ENCODE measurements at places on chromosomes 6 and 20.

DNA sequence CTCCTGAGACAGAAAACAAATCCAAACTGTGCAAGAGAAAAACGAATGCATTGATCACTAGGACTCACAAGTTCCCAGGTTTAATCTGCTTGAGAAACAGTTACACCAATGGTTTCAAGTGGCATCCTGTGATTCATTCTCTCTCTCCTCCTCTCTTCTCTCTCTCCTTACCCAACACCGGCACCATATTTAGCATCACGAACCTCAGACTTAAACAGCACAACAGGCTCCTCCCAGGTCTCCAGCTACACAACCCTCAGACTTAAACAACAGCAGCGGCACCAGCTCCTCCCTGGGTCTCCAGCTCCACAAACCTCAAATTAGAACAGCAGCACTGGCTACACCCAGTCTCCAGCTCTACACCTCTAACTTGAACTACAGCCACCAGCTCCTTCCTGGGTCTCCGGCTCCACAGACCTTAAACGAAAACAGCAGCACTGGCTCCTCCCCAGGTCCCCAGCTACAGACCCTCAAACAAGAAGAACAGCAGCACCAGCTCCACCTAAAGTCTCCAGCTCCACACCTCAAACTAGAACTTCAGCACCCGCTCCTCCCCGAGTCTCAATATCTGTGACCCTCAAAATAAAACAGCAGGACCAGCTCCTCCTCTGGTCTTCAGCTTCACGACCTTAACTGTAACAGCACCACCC, 355.9 kb downstream of the PREX1 start:
- no peak for DNase-seq

DNA sequence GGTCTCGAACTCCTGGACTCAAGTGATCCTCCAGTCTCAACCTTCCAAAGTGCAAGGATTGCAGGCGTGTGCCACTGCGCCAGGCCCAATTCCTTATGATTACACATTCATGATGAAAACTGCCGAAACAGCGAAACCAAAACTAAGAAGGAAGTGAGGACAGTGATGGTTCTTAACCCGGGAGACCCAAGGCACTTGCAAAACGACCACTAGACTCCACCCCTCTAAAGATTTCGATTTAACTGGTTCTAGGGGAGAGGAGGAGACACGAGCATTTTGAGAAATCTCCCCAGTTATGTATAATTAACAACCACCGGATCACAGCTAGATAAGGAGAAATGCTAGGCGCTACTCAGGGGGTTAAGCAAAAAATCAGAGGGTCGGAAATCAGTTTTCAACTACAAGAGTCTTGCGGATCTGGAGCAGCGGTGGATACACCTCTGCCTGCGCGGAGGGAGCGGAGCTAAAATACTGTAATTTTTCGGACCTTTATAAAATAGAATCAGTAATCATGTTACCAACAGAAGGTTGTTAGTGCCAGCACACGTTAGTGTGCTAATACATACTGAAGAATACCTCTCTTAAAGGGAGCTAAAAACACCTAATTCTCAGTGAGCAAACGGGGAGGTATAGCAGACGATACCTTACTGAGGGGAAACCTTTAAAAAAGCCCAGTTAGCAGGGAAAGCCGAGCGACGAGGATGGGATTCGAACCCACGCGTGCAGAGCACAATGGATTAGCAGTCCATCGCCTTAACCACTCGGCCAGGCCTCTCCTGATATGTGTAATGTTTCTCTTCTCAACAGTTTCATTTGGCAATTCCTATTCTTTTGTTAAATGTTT, 60.0 kb upstream of the BTN3A2 start:
- no peak for DNase-seq

DNA sequence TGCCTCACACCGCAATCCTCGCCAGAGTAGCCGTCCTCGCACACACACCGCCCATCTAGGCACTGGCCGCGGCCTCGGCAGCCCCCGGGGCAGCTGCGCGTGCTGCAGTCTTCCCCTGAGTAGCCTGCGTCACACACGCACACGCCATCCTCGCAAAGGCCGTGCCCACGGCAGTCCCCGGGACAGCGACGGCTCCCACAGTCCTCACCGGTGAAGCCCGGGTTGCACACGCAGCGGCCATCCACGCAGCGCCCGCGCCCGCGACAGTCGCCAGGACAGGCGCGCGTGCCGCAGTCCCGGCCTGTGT, 13.1 kb downstream of the TNXB start:
- no peak for DNase-seq

DNA sequence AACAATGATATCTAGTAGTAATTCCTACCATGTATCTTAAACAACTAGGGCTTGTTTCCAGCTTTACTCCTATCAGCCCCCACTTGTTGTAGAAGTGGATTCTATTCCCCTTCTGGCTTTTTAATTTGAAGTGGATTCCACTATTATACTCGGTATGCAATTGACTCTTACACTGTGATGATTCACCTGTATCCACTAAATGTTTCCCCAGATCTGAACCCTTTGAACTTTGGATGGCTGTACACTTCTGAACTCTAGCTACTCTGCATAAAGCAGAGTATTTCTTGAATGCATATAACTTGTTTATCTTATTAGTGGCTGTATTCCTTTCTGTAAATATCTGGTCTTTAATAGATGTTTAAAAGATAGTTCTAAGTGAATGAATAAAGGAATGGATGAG, 538.4 kb upstream of the NRSN1 start:
- DNase-seq: no peak

GRCh38 chr6:47483853-47484546, 6.4 kb downstream of the CD2AP start:
- DNase-seq: no peak
